ENCODE measurements at places on chromosomes 7 and 10.

- no peak for DNase-seq
Observed at GRCh38 chr10:97498841-97499560, at the start of gene UBTD1. UBTD1 (plus strand) TSS chr10:97498924; CDS start chr10:97499204, 280 bp downstream.

DNA sequence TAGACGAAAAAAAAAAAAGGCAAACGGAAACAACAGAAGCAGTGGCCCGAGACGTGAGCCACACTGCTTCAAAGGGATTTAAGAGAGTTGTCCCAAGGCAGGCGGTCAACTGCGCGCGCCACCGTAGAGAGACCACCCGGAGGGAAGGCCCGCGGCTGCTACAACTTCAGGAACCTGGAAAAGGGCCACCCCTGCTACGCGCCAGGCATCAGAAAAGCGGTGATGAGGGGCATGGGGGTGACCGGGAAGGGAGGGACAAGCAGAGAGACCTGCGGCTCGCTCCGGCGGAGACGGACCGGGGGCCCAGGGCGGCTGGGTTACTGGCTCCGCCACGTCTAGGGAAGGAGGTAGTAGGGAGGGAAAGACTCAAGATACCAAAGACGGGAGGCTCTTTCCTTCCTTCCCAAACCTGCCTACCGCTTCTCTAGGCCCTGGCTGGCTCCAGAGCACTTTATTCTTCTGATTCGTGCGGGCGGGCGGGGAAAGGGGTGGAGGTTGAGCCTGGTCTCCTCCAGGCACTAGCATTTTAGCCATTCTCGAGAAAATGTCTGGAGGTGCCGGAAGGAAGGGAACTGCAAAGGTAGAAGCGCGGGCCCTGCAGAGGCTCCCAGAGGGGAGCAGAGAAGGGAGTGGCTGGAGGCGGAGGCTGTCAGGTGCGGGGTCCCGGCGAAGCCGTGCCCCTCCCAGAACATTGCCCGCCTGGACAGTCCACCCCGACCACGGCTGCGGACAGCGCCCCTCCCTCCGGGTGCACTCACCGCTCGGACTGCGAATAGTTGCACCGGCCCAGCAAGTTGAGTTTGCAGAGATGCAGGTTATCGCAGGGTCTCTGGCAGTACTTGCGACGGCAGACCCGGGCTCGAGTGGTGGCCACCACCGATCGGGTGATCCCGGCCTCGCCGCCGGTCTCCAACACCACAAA is 993 bp downstream of the ZC3HAV1 start:
- DNase-seq = no peak

DNA sequence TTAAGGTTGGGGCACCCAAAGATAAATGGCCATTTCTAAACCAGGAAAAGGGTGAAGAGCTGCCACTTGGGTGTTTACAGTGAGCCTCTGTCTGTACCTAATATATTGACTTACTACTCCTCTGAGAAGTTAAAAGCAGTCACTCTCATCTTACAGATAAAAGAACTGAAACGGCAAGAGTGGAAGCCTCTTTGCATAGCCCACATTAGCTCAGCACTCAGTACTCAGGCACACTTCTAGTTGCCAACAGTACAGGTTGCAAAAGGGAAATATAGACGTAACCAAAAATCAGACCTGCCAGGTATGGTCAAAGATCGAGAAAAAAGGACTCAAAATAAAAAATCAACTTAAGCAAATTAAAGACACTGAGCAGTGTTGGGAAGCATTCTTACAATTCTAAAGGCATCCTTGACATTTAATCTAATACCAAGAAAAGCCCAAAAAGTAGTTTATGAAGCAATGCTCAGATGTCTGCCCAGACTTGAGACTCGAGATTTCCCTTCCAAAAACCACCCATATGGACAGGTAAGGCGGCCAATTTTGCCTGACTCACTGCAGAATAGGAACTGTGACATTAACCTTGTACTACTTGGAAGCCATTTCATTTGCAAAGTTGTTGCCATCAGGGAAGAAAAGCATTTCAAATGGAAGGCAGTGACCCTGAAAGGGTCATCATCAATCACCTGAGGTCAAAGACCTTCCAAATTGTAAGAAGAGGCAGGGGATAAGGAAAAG is 139.3 kb downstream of the SLC25A13 start:
- DNase-seq = no peak

DNA sequence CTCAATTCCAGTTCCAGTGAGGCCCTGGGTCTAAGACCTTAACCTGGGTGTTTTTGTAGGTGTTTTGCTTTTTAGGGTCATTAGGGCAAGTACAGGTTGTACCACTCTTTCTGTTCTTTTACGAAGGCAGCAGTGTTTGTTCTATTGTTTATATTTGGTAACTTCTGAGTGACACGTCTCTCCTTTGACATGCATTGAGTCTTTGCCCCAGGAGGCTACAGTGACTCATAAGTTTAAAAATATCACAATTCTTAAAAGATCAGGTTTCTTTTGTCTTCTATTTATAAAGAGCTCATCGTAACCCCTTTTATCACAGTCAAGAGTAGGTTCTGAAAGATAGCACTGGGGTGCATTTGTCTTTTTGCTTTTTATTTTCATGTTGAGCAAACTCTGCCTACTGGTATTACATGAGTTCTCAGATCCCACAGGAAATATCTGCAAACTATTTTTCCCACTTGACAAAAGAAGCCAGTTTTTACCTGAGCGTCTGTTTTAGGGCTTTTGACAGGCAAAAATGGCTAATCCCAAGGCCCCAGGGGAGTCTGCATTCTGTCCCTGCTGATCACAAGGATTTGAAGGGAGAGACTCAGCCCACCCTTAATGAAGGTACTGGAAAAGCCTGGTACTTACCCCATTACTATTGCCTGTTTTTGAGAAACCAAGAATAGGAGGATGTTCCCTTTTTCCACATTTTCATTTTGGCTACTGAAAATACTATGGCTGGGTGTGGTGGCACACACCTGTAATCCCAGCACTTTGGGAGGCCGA is 7.9 kb downstream of the NUDT13 start:
- DNase-seq = no peak

GRCh38 chr10:63467841-63468240 is 2.1 kb upstream of the JMJD1C start:
- DNase-seq = no peak

DNA sequence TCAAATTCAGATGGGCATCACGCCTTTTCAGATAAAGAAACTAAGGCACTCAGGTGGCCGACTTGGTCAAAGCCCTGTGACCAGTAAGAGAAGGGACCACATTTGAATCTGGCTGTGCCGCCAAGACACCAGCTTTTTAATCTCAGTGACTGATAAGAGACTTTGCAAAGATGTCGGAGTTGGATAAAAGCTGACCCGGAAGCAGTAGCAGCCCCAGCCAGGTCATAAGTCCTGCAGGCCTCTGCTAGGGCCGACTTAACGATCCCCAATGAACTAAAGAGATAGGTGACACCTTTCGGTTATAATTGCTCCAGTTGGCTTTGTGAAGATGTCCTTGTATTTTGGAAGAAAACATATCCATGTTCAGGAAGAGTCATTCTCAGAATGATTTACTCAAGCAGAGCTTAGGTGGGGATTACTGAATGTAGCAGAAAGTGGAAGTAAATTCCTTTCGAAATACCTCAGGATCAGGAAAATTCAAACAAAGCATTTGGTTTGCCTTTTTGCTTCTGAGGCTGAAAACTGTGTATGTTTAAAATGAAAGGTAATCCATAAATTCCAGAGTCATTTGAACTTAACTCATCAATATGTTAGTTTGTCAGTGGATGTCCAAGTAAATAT is 164.2 kb upstream of the PITRM1 start:
- no peak for DNase-seq

GRCh38 chr7:25054819-25055519 is 70.1 kb downstream of the CYCS start:
- DNase-seq = no peak

GRCh38 chr7:35465791-35466336 is 212.0 kb upstream of the TBX20 start:
- no peak for DNase-seq

DNA sequence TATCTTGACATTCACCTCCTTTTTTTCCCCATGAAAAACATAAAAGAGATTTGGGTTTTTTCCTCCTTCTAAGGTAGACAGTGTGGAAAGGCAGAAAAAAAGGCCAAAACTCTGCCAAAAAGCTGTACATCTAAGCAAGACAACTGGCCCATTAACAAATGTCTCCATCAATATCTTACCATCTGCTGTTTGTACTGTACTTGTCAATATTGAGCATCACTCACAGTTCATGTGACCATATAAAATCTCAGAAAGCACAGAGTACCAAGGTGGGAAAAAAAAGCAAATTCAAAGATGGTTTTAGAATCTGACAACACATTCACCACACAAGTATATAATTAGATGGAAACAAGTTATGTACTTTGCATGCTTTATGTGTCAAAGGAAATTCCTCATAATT is 52.6 kb downstream of the CACNA2D1 start:
- DNase-seq = no peak

DNA sequence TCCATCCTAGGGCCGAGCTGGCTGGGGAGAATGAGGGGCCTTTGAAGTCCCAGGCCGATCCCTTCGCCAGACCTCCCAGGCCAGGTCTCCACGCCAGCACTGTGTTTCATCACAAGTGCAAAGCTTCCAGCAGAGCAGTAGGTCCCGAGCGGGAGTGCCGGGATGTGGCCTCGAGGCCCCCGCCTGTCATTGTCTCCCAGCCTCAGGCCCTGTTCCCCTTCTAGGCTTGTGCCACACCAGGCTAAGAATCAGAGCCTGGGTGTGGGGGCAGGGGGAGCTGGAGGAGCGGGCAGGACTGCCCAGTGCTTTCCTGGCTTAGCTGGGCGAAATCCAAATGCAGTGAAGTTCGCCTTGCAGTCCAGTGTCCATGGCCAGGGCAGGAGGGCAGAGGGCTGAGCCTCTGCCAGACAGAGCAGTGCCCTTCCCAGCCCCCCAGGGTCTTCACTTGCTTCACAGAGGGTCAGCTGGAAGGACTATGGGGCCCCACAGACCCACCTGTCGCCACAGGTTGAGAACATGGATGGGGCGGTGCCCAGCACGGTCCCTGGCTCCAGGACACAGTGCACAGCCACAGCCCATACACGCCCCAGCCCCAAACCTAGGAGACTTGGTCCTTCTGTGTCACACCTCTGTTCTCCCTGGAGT is 20.2 kb upstream of the PFKFB3 start:
- no peak for DNase-seq

GRCh38 chr7:46072722-46073121 is 151.7 kb upstream of the IGFBP3 start:
- DNase-seq = no peak

- no peak for DNase-seq
Observed at GRCh38 chr7:150969475-150969874, 8.6 kb downstream of the KCNH2 start.

DNA sequence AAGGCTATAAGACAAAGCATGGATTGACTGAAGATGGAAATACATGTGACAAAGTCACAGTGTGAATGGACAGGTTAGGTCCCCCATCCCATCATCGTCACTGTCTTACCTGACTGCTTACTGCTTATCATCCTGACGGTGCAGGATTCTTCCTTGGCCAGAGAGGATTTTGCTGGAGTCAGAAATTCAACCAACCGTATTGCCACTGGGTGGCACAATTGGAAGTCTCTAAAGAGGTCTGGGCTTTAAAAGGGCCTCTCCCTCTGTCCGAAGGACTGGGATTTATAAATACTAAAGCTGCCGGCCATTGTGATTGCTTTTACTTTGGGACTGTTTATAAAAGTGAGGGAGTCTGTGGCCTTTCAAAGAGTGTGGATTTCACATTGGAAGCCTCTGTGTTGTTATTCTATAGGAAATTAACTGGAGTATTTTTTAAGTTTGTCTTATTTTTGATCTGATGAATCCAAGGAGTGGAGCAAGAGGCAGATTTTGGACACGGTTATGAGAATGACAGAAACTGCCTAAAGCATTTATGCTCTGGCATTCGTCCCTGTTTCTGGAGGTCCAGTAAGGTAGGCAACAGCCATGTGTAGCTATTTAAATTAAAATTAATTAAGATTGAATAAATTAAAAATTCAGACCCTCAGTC is 113.3 kb upstream of the CREB5 start:
- no peak for DNase-seq

GRCh38 chr7:26850193-26850651 is 14.2 kb downstream of the SKAP2 start:
- DNase-seq = no peak

GRCh38 chr10:126691456-126691855 is 21.0 kb upstream of the C10orf90 start:
- no peak for DNase-seq

All from AG04449 (cell line).